ENCODE measurements at places on chromosomes 11 and 22.

GRCh38 chr22:45172881-45173585 lies 9.3 kb downstream of the NUP50 start:
- no peak for DNase-seq

DNA sequence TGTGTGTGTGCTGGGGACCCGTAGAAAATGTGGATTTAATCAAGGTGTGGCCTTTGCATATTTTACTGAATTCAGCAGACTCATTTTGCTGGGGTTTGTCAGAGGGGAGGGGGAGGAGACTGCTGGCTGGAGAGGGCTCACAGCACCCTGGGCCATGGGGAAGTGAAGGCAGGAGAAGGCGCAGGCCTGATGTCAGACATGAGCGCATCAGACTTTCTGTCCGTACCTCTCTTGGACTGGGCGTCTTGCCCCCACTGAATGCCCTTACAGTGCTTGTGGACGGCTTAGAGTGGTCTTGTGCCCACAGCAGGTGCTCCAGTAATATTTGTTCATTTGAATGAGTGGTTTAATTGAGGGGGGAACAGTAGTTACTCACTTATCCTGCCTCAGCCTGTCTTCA lies 75.2 kb downstream of the TEAD1 start:
- DNase-seq = no peak

DNA sequence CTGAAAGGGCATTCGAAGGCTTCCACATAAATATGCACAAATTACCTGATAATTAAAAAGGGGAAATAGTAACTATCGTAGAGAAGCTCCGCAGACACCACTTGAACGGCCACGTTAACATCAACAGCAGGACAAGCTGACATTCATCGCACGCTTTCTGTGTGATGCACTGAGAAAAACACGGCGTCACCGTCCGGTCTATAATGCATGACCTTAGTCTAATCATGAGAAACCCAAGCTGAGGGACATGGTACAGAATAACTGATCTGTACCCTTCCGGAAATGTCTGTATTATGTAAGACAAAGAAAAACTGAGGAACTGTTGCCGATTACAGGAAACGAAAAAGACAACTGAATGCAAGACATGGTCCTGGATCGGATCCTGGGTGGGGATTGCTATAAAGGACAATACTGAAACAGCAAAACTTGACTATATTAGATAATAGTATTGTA lies 678 bp upstream of the RANGAP1 start:
- DNase-seq = peak; percentile 64

DNA sequence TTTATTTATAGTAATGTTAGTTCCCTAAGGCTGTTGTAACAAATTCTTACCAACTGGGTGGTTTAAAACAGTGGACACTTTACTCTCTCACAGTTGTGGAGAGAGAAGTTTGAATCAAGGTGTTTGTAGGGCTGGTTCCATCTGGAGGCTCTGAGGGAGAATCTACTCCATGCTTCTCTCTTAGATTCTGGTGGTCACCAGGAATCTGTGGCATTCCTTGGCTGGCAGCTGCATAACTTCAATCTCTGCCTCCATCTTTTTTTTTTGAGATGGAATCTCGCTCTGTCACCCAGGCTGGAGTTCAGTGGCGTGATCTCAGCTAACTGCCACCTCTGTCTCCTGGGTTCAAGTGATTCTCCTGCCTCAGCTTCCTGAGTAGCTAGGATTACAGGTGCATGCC lies 46.3 kb downstream of the LDLRAD3 start:
- DNase-seq = no peak

DNA sequence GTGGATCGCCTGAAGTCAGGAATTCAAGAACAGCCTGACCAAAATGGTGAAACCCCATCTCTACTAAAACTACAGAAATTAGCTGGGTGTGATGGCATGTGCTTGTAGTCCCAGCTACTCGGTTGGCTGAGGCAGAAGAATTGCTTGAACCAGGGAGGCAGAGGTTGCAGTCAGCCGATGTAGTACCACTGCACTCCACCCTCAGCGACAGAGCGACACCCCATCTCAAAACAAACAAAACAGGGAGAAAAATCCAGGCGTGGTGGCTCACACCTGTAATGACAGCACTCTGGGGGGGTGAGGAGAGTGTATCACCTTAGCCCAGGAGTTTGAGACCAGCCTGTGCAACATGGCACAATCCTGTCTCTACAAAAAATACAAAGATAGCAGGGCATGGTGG lies 802.3 kb upstream of the ARHGAP42 start:
- DNase-seq = no peak

GRCh38 chr22:43811777-43812148 lies 342 bp downstream of the EFCAB6 start:
- no peak for DNase-seq

- no peak for DNase-seq
Observed at GRCh38 chr11:94145431-94145830, 16.8 kb downstream of the PANX1 start.

DNA sequence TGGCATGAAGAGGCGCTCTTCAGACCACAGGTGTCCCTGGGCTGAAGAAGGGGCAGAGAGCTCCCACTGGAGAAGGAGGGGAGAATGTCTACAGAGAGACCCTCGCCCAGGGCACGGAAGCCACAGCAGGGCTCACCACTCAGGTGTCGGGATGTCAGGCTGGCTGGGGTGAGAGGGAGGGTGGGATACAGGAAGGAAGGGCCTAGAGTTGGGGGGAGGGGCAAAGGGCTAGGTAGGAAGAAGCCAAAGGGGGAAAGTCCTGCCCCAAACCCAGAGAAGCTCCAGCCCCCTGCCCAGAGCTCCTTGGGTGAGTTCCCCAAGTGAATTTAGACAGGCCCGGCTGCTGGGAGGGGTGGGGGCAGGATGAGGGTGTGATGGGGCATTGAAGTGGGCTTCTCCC lies 232.0 kb downstream of the CEP164 start:
- no peak for DNase-seq

- no peak for DNase-seq
Observed at GRCh38 chr11:19284881-19285280, 44.1 kb upstream of the E2F8 start.

- no peak for DNase-seq
Observed at GRCh38 chr11:111229604-111230003, 15.9 kb upstream of the POU2AF2 start.
